ENCODE measurements at places on chromosomes 7 and 10.

DNA sequence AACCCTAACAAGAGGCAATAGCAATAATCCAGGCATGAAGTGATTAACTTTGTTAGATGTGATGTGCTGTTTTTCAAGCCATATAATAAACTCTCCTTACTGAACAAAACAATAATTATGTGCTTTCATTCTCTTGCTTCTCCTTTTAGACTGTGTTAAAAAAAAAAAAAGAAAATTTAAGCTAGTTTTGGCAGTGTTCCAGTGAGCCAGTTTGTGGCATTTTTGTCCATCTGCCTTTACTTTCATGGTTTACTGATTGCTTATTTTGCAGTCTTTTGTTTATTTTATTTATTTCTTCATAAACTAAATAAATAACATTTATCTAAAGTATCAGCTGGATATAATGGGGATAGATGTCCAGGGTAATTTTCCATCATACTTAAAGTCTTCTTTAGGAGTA is 625.3 kb downstream of the CNTNAP2 start:
- no peak for DNase-seq

- no peak for DNase-seq
These were observed 719.5 kb downstream of the XPNPEP1 start for GRCh38 chr10:109203646-109204353.

DNA sequence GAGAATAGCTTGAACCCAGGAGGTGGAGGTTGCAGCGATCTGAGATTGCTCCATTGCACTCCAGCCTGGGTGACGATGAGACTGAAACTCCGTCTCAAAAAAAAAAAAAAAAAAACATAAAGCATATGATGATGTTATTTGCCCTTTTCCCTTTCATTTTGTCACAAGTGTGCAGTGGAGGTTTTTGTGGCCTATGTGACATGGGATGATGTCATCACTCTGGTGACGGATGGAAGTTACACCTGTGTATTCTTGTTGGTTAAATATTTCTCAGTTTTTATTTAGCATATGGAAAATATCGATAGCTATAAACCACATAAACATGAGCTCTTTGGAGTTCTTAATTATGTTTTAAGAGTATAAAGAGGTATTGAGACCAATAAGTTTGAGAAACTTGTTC is 71.8 kb upstream of the EMX2 start:
- no peak for DNase-seq

DNA sequence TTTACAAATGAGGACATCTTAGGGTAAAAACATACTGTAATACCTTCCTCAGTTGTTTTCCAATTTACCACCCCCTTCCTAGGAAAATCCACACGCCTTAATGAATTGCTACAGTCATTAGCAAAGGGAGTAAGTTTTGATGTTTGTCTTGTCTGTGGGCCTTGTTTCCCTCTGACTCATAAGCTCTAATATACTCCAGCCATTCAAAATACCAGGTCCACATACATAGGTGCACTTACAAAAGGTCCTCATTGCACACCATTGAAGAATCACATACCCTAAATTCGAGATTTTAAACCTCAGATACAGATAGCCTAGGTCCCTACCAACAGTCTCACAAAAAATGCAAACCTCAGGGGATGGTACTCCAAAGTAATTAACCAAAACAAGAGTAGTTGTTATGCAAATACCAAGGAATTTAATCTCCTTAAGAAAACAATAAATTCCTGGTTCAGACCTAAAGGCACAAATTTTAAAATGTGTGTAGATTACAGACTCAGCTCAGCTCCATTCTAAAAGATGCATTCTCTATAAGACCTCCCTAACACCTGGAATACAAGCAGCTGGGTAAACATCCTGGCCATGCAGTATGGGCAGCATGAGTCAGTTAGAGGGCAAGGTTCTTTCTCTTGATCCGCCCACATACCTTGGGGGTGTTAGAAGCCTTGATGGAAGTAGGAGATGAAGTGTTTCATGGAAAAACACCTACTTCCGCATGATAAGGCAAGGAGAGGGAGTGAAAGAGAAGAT is 3.0 kb upstream of the LIPK start:
- DNase-seq = no peak

DNA sequence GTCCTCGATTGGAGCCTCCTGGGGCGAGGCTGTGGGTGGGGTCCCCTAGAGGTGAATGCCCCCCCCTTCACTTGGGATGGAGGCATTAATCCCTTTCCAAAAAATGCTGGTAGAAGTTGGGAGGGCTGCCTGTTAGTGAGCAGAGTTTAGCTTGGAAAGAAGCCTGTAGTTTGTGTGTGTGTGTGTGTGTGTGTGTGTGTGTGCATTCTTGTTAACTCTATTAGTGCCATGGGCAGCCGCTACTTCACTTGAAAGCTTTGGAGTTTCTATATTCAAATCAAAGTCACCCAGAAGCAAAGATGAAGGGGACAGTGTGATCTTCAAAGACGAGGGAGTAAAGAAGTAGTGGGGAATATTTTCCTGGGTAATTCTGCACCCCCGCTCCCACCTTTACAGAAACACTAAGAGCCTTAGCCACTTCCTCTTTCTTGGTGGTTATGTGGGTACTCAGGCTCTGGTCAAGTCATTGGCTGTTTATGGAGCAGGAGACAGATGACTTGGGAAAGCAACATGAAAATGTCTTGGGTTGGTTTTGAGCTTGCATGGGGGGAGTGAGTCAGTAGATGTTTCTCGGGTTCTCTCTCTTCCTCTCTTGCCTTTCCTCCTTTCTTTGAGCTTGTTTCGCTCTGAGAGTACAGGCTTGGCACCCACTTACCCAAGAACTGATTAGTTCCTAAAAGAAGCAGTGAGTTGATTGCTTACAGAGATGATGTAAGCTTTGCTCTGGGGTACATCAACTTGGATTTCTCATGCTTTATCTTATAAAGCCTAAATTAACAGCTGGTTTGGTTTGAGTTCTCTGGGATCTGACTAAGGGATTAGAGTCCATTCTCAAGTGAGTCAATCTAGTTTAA is 35.9 kb downstream of the TCF7L2 start:
- DNase-seq = no peak

- DNase-seq = no peak
These were observed 168.6 kb downstream of the MLLT10 start for GRCh38 chr10:21702633-21703111.

DNA sequence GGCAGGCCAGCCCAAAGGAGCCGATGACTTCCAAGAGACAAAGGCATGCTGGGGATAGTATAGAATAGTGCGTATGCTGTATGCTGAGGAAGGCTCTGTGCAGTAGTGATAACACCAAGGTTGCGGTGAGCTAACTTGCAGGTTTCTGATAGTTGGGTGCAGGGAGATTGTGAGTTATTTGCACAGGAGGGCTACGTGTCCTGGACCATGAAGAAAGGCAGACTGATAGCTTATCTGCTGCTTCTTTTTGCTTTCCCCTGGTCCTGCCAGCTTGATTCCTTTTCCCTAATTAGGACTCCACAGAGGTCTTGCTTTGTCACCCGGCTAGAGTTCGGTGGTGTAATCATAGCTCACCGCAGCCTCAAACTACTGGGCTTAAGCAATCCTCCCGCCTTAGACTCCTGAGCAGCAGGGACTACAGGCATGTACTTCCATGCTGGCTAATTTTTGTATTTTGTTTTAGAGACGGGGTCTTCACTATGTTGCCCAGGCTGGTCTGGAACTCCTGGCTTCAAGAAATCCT is 43.9 kb upstream of the ARHGAP12 start:
- DNase-seq = no peak

DNA sequence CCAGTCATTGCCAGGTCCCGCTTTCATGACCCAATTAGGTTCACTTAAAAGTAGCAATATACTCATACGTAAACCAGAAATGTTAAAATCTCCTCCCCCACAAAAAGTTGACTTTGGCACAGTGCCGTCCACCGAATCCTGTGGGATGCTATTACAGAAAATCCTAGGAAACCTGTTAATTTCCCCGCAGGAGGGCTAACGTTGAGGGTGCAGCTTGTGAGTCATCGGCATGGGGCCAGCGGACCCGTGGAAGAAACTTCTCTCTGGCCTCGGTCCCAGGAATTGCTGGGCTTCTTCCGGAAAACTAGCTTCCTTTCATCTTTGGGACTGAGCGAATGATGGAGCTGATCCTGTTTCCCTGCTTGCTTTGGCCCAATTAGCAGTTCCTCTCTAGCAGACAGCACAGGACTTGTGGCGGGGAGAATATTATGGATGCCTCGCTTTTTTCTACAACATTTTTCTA is 13.5 kb downstream of the CRYGN start:
- no peak for DNase-seq

- DNase-seq = no peak
These were observed 7.8 kb downstream of the ICA1 start for GRCh38 chr7:8254215-8254614.

DNA sequence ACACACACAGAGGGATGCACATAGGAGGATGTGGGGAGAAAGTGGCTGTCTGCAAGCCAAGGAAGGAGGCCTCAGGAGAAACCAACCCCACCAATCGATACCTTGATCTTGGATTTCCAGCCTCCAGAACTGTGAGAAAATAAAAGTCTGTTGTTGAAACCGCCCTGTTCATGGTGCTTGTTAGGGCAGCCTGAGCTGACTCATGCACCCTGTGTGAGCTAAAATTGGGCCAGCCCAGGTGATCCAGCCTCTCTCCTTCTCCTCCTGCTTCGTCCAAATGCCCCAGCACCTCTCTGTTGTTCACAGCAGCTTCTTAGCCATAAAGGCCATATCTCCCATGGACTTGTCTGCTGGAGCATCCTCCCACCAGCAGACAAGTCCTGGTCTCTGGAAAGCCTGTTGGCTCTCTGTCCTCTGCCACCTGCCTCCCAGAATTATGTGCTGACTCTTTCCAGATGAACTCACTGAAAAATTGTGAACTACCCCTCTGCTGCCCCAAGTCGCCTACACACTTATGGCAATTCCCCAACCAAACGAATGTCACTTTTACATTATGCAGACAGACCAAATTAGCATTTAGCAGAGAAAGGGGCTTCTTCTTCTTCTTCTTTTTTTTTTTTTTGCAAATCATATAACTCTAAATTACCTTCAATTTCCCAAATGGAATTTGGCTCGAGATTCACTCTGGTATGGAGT is 30.2 kb upstream of the CARD11 start:
- DNase-seq = no peak

DNA sequence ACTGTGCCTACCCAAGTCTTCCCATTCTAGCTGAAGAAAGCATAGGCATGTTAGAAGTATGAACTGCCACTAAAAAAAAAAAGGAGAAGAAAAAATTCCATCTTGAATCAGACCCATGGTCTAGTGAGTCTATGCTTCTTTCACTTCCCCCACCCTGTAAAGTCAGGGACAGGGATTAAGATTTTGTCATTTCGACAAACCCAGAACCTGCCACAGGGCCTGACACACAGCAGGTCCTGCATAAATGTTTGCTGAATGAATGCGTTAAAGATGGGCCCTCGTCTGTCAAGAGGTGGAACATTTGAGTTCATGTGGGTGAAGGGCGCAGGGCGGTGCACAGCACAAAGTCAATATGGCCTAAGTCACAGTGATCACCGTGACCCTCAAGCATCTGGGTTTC is 4.9 kb downstream of the HIPK2 start:
- no peak for DNase-seq

- DNase-seq = no peak
These were observed 4.7 kb downstream of the DDX56 start for GRCh38 chr7:44568771-44569560.

DNA sequence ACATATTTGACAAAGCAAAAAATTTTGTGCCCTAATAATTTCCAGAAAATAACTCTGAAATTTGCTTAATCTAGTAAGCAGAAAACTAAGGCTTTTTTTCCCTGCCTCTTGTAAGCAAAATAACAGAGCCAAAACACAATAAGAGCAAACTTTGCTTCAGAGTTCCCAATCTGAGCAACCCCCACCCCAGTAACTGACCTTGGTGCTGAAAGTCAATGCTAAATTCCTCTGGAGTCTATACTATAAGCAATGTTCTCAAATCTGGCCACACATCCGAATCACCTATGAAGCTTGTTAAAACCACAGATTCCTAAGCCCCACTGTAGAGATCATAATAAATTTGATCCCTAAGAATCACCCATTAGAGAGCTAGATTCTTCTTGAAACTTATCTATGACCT is 150.5 kb downstream of the ELAPOR2 start:
- no peak for DNase-seq

- DNase-seq = no peak
These were observed 34.5 kb upstream of the TAC1 start for GRCh38 chr7:97697396-97697795.

GRCh38 chr10:58826694-58827093 is 314.0 kb downstream of the BICC1 start:
- DNase-seq = no peak

DNA sequence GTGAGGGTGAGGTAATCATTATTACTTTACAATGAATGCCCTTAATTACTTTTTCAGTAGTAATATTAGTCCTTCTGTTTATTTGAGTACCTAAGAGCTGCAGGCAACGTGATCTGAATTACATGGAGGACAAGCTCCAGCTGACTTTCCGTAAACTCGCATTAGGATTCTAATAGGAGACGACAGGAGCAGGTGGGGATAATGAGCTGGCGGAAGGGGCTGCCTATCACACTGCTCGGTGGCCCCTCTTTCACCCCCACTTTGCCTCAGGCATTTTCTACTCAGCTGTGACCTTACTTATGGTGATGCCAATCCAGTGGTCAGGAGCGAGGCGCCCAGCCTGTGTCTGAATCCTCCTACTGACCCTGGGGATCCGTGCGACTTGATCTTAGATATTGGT is at the start of gene C7orf33:
C7orf33 (plus strand) TSS at position 296 of the 400 bp plus-strand sequence. CDS start 160 bp downstream, outside the sequence.
- DNase-seq = no peak

DNA sequence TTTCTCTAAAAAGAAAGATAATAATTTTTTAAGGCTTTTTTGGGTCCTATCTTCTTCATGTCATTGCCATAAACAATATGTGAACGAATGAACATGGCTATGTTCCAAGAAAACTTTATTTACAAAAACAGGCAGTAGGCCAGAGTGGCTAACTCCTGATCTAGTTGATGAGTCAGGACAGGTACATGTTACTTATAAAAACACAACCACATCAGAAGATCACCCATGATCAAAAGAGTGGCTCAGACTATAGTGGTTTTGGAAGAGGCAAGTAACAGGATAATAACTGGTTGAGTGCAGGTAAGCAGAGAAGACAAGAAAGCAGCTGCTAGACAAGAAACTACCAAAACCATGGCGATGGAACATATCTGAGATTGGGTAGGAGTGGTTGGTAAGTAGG is 468.7 kb downstream of the KCNMA1 start:
- no peak for DNase-seq

GRCh38 chr10:126137562-126138221 is 241.3 kb downstream of the FANK1 start:
- DNase-seq = no peak

DNA sequence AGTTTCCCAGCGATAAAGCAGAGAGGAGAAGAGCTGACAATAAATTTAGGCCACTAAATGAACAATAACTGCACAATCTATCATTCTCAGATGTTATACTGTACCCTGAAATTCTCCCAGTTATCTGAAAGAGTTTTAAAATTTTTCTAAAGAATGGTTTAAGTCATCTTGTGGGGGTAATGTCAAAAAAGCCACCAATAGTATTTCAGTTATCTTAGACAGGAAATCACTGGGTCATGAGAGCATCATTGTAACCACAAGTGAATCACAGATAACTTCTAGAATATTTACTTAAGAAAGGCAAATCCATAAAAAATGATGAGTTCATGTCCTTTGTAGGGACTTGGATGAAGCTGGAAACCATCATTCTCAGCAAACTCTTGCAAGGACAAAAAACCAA is 147.1 kb downstream of the DNAJB9 start:
- DNase-seq = no peak

- DNase-seq = no peak
These were observed 492.9 kb upstream of the FOXK1 start for GRCh38 chr7:4189131-4189570.
